A549 treated with CORT108297 at 1 μM for 4 hours (cell line): ENCODE measurements at places on chromosomes 16 and 17. TPM values are rescaled to one million over a fixed set of nuclear protein-coding genes. Genes with fewer than 3 reads are reported as not detected.

The NTN3 gene
- total RNA-seq: 0.05 to 0.07 TPM in 2 of 5 replicates, not detected in the others

The CMTM2 gene
- total RNA-seq: not detected in 5 replicates

The CFAP97D1 gene
- total RNA-seq: 0.02 TPM in 3 of 5 replicates, not detected in the others

The PNMT gene
- total RNA-seq: 0.13 to 0.21 TPM (median 0.20 TPM) in 3 of 5 replicates, not detected in the others

The CCL17 gene
- not detected in 5 replicates for total RNA-seq

The CCL3 gene
- total RNA-seq: not detected in 5 replicates

The BCAR1 gene
- total RNA-seq: 61.8 to 99.2 TPM (median 92.7 TPM) in 5 replicates

The KIF2B gene
- not detected in 5 replicates for total RNA-seq

The GRAPL gene
- total RNA-seq: 0.09 to 0.23 TPM (median 0.10 TPM) in 3 of 5 replicates, not detected in the others

The HS3ST3B1 gene
- 0.37 to 0.49 TPM (median 0.42 TPM) in 5 replicates for total RNA-seq

The RDM1 gene
- 3.3 to 3.5 TPM (median 3.4 TPM) in 5 replicates for total RNA-seq

The GAS2L2 gene
- total RNA-seq: 0.06 to 0.15 TPM (median 0.09 TPM) in 5 replicates

The FKBP10 gene
- 87.2 to 120 TPM (median 113 TPM) in 5 replicates for total RNA-seq

The CD300LG gene
- total RNA-seq: not detected in 5 replicates

The KIF18B gene
- total RNA-seq: 26.8 to 41.2 TPM (median 40.1 TPM) in 5 replicates

The EXOC3L1 gene
- total RNA-seq: 0.07 to 0.24 TPM (median 0.07 TPM) in 3 of 5 replicates, not detected in the others

The CSH1 gene
- not detected in 5 replicates for total RNA-seq

The FOXF1 gene
- total RNA-seq: not detected in 5 replicates

The SLC13A2 gene
- total RNA-seq: 0.06 to 0.15 TPM (median 0.12 TPM) in 5 replicates

The SLC5A10 gene
- total RNA-seq: 0.12 to 0.38 TPM (median 0.20 TPM) in 5 replicates

The KRTAP4-3 gene
- total RNA-seq: not detected in 5 replicates

The ZACN gene
- total RNA-seq: 0.16 to 0.35 TPM (median 0.29 TPM) in 5 replicates

The ENPP7 gene
- total RNA-seq: not detected in 5 replicates
